ENCODE measurements at places on chromosomes 7 and 10.

GRCh38 chr10:57624856-57625592, 642.7 kb downstream of the IPMK start:
- DNase-seq = no peak

- no peak for DNase-seq
These were observed 8.0 kb downstream of the FOXI2 start for GRCh38 chr10:127744956-127745355.

DNA sequence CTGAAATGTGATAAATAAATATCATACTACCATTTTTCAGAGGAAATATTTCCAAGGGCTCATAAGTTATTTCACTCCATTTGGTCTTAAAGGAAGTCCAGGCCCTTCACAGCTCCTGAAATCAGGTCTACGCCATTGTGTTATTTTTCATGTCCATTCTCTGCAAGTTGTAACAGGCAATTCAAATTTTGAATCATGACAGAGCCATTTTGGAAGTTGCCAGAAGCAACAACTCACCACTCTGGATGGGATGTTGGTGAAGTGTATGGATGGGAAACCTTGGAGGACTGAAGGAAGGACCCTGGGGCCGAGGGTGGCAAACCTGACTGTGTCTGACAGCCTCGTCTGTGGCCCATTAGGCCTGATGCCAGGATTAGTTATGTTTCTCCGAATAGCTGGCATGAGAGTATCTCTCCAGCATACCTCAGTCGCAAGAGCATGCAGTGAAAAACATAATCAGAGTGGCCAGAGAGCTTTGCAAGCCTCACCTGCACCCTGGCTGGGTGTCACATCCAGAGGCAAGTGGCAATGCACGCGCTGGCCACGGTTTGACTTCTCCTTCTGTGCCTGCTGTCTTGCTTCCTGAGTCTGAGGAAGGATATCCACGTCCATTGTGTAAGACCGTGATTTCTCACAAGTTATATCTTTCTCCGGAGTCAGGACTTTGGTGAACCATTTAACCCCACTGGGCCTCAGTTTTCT, 87.1 kb downstream of the NRP1 start:
- no peak for DNase-seq

- no peak for DNase-seq
These were observed 7.2 kb downstream of the RGS10 start for GRCh38 chr10:119535305-119535704.

DNA sequence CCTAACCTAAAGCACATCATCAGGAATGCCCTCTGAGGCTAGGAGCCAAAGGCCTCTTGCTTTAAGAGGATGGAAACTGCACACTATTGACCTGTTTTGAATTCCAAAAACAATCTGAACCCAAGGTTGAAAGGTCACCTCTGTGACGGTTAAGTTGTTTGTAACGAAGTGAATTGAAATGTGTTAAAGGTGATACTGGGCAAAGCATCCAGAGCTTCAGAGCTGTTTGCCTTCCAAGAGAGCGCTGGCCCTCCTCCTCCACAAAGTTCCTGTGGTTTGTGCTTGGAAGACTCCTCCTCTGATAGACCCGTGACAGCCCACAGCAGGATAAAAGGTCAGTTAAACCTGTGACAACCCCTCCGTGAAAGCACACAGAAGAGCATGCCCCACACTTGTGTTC, 133.7 kb upstream of the CTTNBP2 start:
- DNase-seq = no peak

GRCh38 chr10:22338185-22338900, 7.0 kb upstream of the SPAG6 start:
- DNase-seq = no peak

DNA sequence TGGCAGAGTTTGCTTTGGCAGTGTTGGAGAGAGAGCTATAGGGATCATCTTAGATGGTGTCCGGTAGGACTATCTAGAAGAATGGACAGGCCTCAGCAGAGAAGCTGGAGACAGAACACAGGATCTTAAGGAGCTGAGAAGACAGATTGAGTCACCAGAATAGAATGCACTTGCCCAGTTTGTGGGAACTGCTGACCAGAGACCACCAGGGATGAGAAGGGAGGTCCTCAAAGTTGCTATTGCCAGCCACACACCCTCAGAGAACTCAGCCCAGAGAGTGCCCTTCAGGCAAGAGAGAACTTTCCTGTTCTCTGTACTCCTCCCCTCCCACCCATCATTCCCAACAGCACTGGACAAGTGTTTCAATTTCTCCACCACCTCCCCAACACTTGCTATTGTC, 25.3 kb upstream of the GALNT11 start:
- no peak for DNase-seq
